CD4-positive, alpha-beta T cell treated with Interleukin-21 for 1 hour (primary cell): ENCODE measurements at places on chromosomes 3 and 15.

DNA sequence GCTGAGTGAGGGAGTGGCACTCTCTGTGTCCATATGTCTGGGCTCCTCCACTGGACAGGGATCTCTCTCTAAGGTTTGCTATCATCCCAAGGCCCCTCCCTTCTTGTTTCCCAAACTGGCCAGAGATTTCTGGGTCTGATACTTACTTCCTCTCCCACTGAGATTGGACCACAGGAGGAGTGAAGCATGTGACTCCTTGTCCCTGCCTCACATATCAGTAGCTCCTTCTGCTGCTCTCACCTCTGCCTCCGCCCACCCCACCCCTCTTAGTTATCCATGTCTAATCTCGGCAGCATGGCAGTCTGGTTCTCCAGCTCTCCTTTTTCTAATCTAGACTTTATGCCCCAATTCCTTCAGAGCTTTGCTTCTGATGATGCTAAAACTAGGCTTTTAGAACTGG, 223.1 kb downstream of the RPLP1 start:
- DNase-seq, result no peak

DNA sequence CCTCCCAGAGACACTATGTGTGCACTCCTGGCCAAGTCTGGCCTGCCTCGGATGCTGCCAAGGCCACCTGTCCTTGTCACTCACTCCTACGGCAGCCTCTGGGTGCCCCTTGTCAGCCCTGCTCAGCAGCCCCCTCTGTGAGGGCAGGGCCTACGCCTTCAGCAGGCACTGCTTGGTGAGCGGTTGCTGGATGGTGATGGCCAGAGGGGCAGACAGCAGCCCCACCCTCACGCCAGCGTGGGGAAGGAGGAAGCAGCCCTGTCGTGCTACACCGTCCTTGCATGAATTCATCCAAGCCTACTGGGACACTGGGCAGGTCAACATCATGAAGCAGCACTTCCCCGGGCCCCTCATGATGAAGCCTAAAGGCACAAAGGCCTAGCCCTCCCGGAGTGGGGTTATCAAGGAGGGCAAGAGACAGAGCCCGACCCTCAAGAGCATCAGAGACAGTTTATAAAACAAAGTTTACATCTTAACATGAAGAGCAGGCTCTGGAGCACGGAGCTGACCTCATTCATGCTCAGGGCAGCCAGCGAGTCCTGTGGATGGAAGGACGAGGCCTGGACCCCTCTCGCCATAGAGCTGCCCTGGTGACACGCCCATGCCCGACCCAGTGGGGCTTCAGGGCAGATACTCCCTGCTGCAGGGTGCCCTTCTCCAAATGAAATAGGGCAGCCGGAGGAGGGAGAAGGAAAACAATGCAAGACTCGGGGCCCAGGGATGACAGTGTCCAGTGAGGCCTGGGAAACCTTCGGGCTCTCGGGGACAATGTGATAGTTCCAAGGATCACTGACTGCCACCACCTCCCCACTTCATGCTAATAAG, 25.3 kb downstream of the CHDH start:
- no peak for DNase-seq

DNA sequence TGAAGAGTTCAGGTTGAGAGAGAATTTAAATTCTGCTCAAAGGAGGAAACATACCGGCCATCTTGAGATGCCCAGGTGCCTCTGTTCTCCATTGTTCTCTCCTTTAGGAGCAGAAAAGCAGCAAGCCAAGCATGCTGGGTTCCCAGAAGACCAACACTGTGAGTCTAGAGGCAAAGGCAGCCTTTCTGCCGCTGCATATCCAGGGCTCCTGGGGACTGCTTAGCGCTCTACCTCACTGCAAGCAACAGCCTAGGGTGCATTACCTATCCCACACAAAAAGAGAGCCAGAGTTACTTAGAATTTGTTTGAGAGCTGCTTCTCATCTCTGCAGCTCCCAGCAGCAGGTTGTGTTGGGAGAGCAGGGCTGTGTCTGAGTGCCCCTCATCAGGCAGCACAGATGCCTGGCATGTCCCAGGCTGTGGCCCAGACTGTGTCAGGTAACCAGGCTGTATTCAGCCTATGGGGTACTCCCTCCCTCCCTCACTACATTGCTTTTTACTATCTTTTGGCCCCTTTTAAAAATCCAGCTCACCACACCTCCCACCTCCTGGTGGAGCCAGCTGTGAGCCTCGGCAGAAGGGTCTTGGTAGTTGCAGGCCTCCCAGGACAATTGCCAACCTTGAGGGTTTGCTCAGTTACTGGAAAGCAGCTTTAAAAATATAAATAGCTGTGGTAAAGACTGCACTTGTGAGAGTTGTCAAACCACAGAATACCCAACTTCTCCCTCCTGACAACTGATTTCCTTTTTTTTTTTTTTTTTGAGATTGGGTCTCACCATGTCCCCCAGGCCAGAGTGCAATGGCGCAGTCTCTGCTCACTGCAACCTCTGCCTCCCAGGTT, 30.2 kb downstream of the BCL2L10 start:
- DNase-seq, result peak; percentile 19

GRCh38 chr15:27081676-27082418, 110.9 kb downstream of the GABRG3 start:
- no peak for DNase-seq

DNA sequence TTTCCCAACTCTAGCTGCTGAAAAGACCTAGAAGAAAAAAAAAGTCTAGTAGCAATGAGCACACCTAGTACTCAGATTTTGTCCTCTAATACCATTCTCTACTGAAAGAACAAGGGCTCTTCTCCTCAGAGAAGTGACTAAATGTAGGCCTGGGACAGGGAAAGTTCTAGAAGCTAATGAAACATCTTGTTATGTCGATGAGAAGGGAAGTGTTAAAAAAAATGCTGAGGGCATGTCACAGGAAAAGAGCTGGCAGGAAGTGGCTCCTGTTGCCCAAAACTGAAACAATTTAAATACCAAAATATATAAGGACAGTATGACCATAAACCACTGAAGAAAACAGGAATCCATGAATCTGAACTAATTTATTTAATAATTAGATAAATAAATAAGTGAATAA, 581.4 kb upstream of the TBL1XR1 start:
- peak; percentile 51 for DNase-seq

- DNase-seq, result no peak
Observed at GRCh38 chr3:30664459-30664858, 58.1 kb downstream of the TGFBR2 start.

DNA sequence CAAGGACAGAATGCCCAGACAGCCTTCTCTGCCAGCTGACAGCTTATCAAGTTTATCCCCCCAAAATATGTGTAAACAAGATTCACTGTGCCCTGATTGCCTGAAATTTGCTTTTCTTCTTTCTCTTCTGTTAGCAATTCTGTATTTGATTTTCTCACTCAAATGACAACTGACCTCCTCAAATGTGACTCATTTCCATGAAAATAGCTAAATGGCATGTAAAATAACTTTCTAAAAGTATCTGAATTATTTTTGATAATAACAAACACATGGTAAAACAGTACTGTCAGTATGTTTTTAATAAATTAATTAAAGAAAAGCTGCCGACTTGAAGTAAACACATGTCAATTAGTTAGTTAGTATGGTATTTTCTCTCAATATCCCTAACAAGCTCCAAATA, 202.3 kb upstream of the STAC start:
- no peak for DNase-seq

GRCh38 chr3:117286488-117286887, 576.9 kb downstream of the TUSC7 start:
- DNase-seq, result no peak

DNA sequence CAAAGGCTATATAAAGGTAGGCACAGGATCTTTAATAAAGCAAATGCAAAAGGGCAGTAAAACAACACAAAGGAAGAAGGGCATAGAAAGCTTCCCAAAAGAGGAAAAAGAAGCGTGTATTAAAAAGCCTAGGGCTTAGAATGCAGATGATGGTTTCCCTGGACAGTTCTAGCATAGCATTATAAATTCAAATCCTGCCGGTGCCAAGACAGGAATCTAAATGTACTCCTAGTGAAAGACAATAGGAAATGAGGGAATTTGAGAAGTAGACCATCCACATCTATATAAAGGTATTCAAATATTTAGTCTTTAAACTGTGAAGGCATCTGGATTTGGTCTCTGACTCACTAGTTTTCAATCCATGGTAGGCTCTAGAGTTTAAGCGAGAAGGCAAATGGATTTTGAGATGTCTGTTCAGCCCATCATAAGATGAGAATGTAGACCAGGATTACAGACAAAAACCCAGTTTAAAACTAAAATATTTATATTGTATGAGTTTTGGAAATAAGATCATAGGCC, 431.8 kb downstream of the TBL1XR1 start:
- no peak for DNase-seq

DNA sequence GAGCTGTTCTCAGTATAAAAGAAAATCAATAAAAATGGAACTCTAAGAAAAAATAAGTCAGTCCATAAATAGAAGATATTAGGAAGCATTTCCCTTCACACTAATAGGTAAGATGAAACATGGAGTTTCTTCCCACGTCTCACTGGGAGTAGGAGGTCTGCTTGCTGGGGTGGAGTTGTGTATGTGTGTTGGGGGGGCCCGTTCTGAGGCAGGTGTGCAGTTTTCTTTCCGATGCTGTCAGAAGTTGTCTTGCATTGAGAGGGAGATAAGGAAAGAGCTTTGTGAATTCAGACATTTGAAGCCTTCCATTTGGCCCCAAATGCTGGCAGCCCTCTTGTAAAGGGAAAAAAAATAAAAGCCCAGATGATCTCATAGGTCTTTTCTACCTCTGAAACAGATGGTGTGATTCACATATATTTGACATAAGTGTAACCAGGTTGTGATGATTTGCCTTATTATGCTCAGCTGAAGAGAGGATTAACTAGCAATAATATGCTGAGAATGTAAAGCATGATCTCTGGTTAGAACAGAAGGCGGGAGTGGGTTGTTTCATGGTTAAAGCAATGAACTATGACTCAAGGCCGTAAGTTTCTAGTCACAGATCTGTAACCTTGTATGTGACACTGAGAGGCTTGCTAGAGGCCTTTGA, 8.8 kb downstream of the RASGRP1 start:
- no peak for DNase-seq

DNA sequence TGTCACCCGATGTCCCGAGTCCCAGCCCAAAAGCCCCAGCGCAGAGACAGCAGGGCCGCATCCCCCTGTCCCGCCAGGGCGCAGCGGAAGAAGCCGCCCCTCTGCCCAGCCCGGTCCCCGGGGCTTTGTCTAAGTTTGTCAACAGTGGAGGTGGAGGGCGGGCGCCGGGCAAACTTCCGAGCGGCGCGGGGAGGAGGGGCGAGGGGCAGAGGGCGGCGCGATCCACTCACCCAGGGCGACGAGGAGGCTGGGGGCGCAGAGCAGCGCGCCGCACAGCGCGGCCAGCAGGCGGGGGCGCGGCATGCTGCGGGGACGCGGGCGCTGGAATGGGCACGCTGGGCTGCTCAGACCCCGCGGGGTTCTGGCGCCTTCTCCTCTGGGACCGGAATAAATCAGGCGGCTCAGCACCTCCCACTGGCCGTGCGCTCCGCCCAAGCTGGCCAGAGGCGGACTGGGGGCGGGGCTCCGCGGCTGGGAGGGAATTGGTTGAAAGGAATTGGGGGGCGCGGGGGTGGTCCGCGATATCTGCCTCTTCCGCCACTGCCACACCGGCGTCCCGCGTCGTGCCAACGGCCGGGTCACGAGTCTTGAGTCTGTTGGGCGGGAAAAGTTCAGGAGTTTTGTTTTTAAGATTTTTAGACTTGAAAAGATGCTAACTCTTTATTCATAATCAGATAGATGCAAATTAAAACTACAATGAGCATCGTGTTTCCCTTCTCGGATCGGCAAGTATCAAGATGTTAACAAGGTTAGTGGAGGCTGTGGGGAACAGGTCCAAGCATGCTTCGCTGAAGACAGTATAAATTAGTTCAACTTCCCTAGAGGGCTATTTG, at the start of gene MFGE8:
Gene MFGE8, minus strand, starts transcription at position 363 of the 833 bp plus-strand sequence. Its CDS starts 60 bp downstream, at position 303.
- DNase-seq, result peak; percentile 68

- no peak for DNase-seq
Observed at GRCh38 chr3:161950318-161950868, 453.8 kb downstream of the OTOL1 start.

- no peak for DNase-seq
Observed at GRCh38 chr3:13776253-13777050, 103.4 kb downstream of the WNT7A start.

DNA sequence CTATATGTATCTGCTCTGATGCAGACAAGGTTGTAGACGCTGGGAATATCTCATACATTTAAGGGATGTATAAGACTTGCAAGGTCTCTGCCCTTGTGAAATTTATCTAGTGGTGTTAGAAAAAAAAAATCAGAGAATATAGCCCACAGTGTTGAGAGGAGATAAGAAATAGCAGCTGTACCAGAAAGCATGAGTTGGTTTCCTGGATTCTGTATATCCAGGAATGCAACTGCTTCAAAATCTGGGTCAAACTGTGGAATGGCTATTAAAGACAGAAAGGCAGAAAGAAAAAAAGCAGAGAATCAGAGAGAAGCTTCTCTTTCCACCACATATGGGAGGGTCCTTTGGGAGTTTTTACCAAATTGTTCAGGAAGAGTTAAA, 1.5 kb upstream of the TMEM212 start:
- DNase-seq, result no peak

DNA sequence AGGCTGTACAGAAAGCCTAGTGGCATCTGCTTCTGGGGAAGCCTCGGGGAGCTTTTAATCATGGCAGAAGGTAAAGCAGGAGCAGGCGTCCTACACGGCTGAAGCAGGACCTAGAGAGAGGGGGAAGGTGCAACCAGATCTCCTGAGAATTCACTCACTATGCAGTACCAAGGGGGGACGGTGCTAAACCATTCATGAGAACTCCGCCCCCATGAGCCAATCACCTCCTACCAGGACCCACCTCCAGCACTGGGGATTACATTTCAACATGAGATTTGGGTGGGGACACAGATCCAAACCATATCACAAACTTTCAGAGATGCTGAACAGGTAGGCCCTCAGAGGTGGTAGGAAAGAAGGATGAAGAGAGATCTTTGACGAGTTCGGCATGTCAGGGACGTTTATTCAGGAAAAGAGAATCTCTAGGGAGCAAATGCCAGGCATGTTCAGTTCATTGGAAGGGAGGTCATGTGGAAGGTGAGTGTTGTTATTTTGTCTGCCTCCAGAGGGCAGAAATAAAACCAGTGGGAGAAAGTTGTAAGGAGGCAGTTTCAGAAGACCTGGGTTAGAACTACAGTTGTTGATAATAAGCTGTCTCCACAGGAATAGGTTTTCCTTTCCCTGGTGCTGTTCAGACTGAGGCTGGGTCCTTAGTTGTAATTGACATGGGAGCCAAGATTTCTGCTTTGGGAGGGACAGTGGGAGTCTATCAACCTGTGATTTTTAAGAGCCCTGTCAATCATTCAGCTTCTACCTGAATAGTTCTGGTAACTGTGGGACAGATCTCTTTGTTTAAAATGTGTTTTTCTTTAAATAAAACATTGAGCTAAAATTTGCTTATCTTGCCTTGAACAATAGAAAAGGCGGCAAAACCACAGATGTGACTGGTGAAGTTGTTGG, 4.3 kb upstream of the FNDC3B start:
- peak; percentile 58 for DNase-seq

DNA sequence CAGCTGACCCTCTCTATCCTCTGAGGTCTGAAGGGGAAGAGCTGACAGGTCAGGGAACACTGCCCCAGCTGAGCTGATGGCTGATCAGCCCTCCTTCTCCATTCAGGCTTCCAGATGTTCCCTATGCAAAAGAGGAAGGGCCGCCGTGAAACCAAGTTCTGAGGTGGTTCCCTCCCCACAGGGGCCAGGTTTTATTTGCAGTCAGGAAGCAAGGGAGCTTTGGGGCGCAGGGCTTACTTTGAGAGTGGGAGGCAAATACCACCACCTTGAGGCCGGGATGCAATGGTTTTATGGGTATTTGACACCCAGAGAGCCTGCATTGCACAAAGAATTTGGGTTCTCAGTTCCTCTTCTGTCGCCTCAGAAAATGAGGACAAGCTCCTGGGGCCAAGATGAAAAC, 186.9 kb downstream of the ARRDC4 start:
- no peak for DNase-seq
